ENCODE measurements at places on chromosomes 5 and 9.

DNA sequence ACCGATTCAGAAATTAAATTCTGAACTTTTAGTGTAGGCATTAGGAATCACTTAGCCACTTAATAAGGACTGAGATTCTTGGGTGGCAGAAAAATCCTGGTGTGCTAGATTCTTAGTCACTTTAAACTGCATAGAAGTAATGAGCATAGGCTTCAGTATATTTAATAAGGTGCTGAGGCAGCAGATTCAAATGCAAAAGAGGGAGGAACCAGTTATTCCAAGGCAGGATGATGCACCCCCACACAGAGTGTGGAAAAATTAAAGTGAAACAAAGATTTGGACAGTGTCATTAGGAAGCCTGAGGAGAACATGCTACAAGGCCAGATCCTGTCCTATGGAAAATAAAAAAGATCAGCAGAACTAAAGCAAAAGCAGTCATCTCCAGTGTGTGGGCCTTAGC is 217.7 kb downstream of the PJA2 start:
- DNase-seq, result no peak

DNA sequence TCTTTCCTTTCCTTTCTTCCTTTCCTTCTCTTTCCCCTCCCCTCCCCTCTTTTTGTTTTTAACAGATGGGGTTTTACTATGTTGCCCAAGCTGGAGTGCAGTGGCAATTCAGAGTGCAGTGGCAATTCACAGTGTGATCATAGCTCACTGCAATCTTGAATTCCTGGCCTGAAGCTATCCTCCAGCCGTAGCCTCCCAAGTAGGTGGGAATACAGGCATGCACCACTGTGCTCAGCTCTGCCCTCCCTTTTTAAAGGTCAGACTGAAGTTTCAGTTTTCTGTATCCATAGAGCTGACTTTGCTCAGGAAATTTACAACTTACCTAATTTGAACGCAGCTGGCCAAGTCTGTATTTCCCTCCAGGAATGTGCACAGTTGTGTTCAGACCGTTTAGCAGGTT is 696 bp downstream of the CCL28 start:
- no peak for DNase-seq

GRCh38 chr9:121242219-121242958 is 25.6 kb upstream of the GSN start:
- no peak for DNase-seq

DNA sequence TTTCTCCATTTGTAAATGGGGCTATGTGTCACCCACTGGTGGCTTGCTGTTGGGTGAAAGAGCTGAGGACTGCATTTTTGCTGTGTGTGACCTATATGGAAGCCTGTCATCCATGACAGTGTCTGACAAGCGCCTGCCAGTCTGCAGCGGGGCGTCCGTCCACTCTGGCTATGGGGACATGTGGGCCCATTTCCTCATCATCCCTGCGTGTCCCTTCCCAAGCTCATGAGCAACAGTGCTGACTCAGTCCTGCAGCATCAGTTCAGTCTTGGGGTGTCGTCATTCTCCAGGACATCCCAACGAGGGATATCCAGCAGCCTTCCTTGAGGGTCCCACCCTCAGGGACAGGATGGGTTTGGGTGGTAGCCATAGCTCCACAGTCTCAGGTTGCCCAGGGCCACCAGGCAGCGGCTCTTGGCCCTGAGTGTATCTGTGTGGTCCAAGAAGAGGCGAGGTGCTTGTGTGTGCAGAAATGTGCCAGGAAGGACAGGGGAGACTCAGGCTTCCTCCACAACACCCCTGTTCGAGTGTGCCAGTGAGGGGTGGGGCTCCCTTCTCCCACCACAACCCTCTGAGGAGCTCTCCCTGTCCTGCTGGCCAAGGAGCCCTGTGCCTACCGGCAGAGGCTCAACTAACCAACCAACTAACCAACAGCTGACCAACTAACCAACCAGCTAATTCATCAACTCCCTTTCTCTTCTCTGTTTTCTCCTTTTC is 2.1 kb downstream of the FGD3 start:
- DNase-seq, result no peak

DNA sequence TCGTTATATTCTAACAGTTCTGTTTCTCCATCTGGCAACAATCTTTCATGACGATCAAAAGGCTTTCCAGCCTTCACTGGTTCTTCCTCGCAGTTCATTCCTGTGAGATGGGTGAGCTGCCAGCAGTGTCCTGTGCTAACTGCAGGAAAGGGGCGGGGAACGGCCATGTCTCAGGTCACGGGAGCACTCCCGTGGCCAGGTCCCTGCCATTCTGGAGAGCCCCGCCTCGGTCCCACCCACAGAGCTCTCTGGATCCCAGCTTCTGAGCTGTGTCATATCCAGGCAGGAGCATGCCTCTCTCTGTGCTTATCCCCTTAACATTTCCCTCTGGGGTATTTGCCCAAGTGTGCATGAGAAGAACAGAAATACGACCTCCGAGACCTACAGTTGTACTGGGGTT is 297.8 kb upstream of the IRX2 start:
- DNase-seq, result no peak

GRCh38 chr5:157566902-157567489 is 8.6 kb downstream of the ADAM19 start:
- no peak for DNase-seq

DNA sequence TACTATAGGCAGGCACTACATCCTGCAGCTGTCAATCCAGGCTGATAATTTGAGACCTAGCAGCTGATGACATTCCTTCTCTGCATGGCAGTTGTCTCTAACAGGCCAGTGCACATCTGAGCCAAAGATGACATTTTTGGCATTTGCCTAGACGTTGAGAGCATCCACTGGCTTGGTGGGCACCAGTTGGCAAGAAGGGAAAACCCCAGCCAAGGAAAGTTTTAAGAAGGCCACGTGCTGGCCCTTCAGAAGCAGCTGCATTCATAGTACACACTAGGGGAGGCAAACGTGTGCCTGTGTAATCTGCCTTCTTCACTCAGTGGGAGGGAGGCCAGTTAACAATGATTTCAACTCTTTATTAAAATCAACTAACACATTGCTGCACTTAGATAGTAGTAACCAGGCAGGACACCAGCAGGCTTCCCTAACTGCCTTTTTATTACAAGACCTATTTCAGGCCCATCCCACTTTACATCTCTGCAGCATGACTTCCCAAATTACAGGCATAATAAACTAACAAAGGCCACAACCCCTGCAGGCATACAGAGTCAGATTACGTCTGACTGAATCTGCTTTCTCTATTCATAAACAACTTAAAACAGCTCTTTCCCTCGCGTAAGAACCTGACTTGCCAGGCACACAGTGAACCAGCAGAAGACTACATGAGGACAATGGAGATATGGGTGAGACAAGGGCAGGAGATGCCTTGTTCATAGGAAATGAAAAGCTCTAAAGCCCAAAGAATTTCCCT is 576.3 kb downstream of the PDE4D start:
- no peak for DNase-seq

DNA sequence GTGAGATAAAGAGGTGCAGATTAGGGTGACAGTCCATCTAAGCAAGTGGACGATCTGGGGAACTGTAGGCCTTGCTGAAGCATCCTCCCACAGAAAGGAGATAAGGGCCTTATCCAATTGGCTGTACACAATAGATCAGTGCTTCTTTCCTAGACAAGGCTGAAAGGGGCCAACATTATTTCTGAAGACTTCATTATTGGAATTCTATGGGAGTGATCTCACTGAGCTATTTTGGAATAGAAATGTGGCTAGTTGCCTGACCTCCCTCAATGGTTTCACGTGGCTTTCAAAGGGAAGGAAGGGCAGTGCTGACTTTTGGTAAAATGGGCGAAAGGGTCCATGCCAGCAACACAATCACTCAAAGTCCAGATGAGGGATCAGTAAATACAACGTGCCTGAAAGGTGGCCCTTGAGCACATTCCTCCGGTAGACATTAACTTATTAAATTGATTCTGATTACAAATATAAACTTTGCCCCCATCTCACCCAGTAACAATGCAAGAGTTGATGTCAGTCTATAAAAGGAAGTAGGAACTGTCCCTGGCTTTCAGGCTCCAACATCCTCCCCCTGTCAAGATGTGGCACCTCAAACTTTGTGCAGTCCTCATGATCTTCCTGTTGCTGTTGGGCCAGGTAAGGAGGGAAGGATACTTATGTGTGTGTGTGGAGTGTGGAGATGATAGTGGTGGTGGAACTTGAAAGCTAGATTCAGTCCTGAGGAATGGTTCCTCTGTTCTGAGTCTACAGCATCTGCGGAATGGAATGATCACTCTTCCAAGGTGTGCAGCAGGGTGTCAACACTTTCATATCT is at the start of gene LEAP2:
LEAP2 (plus strand) TSS at position 550 of the 811 bp plus-strand sequence; CDS start at position 577, 27 bp downstream.
- peak; percentile 61 for DNase-seq

- no peak for DNase-seq
Observed at GRCh38 chr5:172102913-172103626, 85.0 kb downstream of the STK10 start.

- DNase-seq, result peak; percentile 51
Observed at GRCh38 chr5:95709967-95710650, 21.0 kb upstream of the RHOBTB3 start.

DNA sequence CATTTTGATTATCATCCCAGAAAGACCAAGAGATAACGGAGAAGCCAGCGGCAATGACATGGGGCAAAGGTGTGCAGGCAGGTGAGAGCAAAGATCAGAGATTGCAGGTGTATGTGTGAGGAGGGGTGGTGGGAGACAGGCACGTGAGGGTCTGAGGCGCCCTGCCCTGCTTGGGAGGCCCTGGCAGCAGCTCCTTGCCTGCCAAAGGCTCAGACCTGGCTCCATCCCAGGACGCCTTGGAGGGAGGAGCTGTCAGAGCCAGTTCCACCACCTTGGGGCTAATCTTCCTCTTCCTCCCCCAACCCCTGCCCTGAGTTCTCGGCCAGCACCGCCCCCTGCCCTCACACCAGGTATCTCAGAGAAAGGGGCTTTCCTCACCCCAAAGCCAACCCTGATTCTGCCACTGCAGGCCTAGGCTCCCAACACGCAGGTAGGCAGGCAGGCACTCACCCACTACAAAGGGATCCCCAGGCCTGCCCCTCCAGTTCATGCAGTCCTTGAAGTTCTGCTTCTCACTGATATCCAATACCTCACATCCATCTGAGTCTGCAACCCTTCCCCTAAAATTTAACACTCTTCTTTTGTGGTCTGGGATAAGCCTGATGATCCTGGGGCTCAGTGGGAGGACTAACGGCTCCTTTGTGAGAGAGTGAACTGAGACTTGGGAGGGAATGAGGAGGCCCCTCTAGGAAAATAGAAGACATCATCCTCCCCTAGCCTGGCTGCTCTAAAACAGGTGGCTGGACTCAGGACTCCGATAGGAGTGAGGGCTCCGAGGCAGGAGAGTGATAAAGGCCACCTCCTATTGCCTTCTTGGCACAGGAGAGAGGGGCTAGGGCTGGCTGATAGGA is 1.8 kb downstream of the AQP3 start:
- peak; percentile 51 for DNase-seq

GRCh38 chr9:73176450-73176875 is 24.8 kb downstream of the ANXA1 start:
- no peak for DNase-seq

GRCh38 chr5:56588636-56589480 is 226.5 kb upstream of the MAP3K1 start:
- no peak for DNase-seq

GRCh38 chr9:95938724-95939123 is 63.2 kb downstream of the ERCC6L2 start:
- no peak for DNase-seq

GRCh38 chr5:77621440-77621839 is 17.1 kb downstream of the OTP start:
- DNase-seq, result no peak

DNA sequence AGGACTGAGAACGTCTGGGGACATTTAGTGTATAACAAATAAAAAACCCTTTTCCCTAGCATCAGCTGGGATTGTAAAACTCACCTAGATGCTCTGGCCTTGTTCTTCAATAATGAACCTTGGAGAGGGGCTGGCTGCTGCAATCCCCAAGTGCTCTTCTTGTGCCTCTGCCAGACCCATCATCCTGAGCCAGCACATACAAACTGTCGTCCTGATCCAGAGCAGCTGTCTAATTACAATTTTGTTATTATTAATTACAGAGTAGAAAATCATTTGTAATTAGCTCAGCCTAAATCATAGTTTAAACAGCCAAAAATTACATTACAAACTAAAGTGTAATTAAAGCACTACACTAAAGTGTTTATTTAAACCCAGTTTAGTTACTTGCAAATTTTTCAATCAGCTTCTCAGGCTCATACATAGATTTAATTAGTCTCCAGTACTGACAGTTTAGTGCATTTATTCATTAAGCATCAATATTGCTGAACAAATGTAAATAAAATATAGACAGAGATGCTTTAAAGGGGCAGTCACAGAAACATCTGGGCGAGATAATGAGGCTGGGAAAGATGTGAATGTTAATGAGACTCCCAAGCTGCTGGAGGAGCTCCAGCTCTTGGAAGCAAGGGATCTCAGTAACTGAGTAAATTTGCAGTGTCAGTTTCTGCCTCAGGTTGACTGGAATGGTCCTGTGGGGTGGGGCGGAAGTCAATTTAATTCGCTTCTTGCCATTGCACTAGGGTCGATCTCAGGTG is 632.3 kb upstream of the TLE4 start:
- DNase-seq, result no peak

DNA sequence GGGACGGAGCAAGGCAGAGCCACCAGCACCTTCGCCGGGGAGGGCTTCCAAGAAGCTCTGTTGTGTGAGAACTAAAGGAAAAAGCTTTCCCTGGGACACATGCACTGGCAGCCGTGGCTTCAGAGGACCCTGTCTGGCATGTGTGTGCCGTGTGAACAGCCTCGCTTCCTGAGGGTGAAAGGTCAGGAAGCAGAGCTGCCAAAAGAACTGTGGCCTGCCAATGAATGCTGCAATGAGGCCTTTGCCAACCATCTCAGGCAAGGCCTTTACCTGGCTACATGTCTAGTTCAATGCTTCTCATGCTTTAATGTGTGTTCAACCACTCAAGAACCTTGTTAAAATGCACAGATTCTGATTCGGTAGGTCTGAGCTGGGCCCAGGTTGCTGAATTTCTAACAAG is 53.5 kb downstream of the NIPSNAP3B start:
- no peak for DNase-seq

DNA sequence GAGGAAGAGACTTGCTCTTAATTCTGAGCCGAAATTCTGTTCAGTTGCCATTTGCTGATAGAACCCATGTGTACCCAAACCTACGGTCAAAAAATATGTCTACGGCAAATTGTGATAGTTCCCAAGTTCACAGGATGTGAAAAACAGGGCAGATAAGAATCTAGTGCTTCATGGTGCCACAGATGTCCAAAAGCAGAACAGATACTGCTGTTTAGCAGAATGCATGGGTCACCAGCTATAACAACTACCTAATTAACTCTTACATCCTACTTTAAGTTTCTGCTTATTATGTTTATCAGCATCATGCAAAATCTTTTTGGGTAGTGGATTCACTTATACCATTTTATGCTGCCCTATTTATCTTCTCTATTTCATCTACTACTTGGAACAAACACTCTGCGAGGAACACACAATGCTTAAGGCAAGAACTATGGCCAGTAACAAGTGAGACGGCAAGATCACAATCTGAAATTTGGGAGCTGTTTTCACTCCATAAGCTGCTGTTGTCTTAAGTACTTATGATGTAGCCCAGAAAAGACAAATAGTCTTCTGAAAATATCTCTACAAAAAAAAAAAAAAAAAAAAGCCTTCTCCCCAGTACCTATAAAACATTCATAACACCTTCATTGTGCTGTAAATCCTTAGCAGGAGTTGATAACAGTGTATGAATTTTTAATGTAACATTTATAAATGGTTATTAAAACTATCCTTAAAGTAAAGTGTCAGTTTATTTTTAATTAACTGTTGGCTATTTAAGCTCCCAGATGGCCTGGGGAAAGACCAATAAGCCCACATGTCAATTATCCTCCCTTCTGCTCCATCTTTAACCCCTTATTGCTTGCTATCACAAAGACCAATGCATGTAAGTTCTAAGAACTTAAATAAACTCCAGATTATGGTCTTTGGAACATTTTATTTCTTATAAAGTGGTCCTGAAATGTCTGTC is 232.3 kb downstream of the TLR4 start:
- no peak for DNase-seq

All from liver (tissue), 10 donors.